ENCODE measurements at places on chromosomes 7 and 10. TPM values are rescaled to one million over a fixed set of nuclear protein-coding genes. Genes with fewer than 3 reads are reported as not detected.

GRCh38 chr10:15744217-15744865 is 24.6 kb upstream of the ITGA8 start:
- no peak for DNase-seq

GRCh38 chr10:8392216-8392615 is 337.7 kb downstream of the GATA3 start:
- no peak for DNase-seq

GRCh38 chr7:69403169-69403568 is 195.1 kb upstream of the AUTS2 start:
- DNase-seq = no peak

DNA sequence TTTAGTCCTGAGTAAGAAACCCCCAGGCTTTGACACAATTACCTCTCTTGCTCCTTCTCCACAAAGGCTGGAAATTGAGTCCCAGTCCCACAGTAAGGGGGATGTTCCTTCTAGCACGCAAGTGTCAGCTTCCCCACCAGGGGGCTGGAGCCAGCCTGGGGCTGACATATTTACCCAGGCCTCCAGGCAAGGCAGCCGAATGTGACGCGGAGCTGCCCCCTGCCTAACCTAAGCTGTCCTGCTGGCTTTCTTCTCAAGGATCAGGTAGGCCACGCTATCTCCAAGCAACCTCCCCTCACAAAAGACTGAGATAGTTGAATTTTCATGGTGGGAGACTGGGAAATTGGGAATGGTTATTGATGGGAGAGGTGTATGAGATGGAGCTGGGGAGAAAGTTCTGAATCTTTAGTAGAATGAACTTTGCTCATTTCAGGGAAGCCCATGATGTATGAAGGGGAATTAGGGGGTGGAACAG is 19.2 kb upstream of the BMPER start:
- no peak for DNase-seq

- no peak for DNase-seq
Observed at GRCh38 chr7:1026721-1027161, 17.6 kb upstream of the GPR146 start.

FAM237B gene
- total RNA-seq = not detected

DNA sequence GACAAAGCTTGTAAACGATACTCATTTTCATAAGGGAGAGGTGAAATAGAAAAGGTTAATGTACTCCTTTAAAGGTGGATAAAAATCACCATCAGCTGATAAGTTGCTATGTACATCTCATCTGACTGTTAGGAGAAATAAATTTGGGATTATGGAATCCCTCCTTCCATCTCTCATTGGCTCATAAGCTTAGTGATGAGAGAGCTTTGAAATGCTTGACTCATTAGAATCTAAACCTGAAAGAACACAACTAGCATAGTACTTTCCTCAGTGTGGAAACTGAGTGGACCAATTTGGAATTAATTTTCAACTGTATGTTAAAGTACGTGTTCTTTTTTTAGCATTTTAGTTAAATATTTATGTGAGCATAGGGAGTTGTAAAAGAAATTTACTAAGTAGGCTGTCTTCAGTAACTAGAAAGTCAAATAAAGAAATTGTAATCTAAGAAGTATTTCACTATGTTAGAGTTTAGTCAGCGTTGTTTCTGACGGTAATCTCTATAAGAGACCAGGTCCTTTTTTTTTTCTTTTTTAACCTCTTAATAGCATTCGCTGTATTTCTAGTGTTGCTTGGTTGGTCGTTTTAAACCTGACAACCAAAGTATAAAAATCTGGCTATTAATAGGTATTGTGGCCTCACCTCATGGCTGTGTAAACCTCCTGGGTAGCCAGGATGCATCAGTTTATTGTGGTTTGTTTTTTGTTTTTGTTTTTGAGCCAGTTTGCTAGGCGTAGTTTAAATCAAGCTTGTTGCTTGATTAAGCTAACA is 34.4 kb downstream of the FHIP2A start:
- no peak for DNase-seq

SRRM3 gene
- 8.4 TPM for total RNA-seq

DNA sequence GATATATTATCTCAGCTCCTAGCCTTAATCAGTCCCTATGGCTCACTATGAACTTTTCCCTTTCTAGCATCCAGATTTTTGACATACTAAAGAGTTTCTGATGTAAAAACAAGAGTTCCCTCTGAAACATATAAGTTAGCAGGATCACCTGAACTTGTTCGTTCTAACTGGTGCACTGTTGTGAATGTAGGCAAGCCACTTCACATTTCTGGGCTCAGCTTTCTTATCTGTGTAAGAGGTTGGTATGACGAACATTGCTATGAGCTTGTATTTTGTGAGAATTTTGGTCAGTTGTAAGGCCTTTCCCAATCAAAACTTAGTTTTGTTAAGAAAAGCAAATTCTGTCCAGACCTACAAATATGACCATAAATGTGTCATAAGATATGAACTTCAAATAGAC is 46.1 kb downstream of the MAGI2 start:
- no peak for DNase-seq

GRCh38 chr10:125734823-125735222 is 15.3 kb downstream of the EDRF1 start:
- no peak for DNase-seq

- no peak for DNase-seq
Observed at GRCh38 chr10:96712662-96713271, 7.5 kb downstream of the PIK3AP1 start.

DNA sequence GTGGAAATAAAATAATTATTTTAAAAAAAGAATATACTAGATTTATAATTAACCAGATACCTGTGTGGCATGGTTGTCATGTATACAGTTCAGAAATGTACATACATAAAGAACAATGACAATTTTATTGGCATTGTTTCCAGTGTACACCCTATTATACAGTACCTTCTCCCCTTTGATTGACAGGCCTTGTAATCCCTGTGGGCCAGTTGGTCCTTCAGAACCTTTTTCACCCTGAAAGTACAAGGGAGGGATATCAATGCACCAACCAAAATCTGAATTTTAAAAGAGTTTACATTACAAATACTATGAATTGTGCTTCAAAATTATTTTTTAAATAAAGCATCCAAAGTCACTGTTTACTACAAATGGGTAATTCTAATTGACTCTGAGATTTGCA is 61.2 kb downstream of the COL28A1 start:
- DNase-seq = no peak

GRCh38 chr7:14073988-14074387 is 84.5 kb upstream of the ETV1 start:
- DNase-seq = no peak

DNA sequence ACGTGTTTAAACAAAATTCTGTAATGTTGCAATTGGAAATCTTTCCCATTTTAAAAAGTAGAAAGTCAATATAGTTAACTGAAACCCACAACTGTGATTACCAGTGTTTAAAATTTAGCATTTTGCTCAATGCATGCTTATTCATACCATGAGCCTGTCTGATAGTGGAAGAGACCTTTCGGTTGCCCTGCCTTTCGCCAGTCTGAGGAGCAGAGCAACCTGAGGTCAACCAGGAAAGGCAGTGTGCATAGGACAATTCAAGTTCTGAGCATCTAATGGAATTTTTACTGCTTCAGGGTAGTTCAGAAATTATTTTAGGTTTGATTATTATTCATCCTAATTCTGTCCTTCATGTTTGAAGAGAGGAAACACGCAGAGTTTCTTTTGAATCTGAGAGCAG is 100.8 kb downstream of the CUBN start:
- DNase-seq = no peak

- DNase-seq = peak; percentile 66
Observed at GRCh38 chr10:125001313-125002046, 59.6 kb downstream of the ZRANB1 start.

DNA sequence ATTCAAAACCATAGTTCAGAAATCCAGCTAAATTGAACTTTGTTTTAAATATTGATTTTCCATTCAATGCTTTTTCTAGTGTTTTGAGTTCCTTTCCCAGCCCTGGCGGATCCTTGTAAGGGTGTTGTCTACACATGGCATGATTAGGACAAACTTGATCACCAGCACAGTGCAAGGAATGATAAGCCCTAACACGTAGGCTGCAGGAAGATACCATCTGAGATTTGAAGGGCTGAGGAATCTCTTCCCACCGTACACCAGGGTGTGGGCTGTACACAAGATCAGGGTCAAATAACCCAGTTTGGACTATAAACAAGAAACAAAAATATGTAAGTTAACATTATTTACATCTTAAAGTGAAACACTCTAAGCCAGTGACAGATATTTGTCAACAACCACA is 27.4 kb downstream of the STEAP4 start:
- no peak for DNase-seq

CPEB3 gene
- total RNA-seq = 3.7 TPM

DNA sequence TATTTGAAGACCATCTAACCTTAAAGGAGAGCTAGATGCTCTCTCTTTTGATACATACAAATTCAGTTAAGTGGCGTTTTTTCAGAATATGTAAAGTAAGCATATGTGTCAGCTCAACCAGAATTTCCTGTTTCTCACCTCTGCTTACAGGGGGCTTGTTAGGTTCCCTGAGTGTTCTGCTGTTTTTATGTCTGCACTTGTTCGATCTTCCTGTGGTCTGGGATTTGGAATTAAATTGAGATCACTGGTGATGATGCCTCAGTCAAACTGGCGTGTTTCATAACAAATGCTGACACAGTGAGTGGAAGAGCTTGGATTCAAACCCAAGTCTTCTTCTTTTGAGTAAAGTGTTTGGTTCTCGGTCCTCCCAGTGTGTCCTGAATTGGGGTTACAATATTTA is 348.3 kb upstream of the AKR1E2 start:
- DNase-seq = no peak

C10orf67 gene
- 0.17 TPM for total RNA-seq

DNA sequence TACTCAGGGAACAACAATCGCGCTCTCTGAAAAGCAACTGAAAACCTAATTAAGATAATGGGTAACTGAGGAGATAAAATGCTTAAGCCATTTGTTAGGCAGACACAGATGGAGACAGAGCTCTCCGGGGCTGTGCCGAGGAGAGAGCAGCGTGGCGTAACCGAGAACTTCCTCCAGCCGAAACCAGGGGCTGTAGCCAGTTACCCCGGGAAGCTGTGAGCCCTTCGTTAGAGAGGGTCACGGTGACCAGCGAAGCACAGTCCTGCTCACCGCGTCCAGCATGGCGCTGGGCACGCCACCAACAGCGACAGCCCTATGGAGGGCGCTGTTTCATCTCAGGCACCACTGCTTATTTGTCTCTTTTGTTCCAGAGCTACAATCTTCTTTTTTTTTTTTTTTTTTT is 16.1 kb downstream of the PAPOLB start:
- no peak for DNase-seq

DNA sequence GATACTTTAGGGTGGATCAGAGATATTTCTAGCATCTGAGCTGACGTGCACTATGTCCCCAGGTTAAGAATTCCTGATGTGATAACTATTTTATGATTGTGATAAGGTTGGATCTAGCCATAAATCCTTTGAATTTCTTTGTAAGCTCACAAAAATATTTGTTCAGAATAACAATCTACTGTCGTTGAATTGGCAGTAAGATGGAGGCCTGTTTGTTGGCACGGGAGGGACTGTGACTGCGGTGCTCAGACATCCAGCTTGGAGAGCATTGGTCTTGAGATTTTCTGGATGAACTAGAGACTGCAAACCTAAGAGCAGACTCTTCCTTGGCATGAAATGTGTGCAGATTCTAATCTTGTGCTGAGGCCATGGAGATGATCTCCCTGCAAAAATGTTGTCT is 131.1 kb downstream of the LRRC4 start:
- no peak for DNase-seq

DNA sequence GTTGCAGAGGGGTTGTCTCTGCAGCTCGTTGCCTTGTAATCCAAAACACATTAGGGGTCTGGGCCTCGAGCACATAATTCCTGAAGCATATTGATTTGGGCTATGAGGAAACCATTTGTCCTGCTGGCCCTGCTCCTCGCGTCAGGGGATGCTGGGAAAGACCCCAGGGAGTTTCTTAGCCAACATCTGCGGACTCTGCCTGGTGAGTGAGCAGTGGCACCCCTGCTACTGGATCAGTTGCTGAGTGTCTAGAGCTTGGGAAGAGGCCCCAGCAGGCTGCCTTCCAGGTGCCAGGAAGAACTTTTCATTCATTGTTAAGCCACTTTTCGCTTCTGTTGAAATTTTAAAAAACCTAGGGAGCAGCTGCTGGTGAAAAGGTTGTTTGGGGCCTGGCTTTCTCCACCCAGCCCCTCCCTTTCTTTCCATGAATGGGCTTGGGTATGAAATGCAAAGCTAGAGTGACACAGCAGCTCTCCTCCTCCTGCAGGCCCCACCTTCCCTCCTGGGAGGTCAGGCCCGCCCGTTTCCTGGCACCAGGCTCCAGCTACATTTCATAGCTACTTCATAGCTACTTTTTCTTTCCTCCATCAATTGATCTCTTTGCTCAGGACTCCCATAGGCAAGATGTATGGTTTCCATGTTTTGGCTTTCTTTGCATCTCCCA is 26.8 kb downstream of the TACR2 start:
- no peak for DNase-seq

GRCh38 chr7:36957620-36958019 is 233.3 kb upstream of the AOAH start:
- no peak for DNase-seq

- DNase-seq = no peak
Observed at GRCh38 chr7:19623676-19624075, 85.2 kb downstream of the POLR1F start.

GRCh38 chr7:43639858-43640491 is 57.1 kb downstream of the STK17A start:
- DNase-seq = no peak

DNA sequence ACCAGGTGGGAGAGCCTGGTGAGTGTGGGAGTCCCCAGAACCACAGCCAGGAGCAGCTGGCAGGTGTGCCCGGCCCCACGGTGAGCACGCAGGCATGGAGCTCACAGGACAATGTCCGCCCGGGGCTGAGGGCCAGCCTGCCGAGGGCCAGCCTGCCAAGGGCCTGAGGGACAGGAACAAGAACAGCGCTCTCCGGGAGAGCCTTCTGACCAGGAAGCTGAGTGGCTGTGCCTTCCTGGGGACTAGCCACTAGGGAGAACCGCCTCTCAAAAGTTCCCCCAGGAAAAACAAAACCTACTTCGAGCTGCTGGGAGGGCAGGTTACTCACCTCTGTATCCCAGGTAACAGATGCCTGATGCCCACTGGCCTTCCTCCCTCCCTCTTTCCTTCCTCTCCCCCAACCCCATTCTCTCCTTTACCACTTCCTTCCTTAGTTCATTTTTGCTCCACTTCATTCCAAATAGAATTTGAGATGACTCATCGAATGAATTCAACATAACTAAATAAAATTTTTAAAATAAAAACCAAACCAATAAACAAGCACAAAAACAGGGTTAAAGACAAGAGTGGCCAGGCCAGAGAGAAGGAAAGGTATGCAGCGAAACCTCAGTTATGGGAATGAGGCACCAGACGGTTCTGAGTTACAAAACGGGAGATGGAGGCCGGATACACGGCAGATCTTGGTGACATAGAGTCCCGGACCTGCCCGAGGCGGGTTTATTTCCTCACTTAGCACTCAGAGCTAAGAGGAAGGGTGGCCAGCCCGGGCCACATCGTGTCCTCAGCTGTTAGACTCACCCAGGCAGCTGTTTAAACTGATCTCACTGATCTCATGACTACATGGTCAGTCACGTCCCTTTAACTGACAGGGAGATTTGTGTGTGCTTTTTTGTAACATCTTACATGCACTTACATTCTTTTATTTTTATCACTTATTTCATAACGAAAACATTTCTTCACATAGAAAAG is 128.5 kb downstream of the TNS3 start:
- no peak for DNase-seq
